ENCODE measurements at places on chromosomes 2 and 18.

- no peak for DNase-seq
These were observed 785.8 kb downstream of the RNF144A start for GRCh38 chr2:7703048-7703447.

DNA sequence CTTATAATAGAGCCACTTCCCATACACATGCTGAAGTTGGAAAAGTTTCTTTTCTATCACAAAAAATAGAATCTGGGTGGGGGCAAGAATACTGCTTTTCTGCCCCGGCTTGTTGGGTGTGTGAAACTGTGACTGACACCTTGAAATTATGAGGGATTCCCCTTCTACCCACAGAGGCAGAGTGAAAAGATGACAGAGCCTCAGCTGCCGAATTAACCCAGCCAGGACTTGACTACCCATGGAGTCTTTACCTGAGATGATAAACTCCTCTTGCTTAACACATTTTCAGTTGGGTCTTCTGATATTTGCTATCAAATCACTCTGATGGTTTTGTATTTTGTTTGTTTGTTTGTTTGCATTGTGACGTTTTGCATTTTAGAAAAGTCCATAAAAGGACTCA is 66.0 kb upstream of the PMAIP1 start:
- DNase-seq, result peak; percentile 48

GRCh38 chr18:10207682-10208345 is 246.6 kb upstream of the APCDD1 start:
- DNase-seq, result no peak

DNA sequence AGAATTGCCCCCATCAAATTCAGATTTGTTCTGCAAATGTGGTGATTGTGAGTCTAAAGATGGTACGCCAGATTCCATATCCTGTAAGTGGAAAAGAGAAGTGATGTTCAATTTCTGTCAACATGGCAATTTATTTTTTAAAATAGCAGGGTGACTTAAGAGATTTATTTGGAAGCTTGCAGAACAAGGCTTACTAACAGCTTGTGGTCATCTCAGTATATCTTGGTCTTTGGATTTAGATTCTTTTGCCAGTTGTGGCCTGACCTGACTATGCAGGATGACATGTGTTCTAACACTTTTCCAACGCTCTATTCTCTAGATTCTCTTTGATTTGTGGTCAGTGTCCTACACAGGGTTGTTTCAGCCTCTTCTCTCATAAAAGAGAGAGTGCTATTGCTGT is 74.4 kb downstream of the MAP3K20 start:
- no peak for DNase-seq

DNA sequence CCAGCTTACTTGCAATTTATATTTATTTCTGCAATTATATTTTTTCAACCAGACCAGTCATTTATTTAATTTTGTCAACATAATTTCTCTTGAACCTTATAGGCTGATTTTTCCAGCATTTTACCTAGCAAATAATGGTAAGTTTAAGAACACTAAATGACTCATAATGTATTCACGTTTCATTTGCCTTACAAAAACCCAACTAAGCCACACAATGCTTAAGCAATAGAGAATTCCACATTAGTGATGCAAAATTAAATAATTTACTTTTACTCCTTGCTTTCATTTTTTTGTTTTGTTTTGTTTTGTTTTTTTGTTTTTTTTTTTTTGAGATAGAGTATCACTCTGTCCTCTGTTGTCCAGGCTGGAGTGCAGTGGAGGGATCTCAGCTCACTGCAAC is 110.4 kb upstream of the VRK2 start:
- no peak for DNase-seq

DNA sequence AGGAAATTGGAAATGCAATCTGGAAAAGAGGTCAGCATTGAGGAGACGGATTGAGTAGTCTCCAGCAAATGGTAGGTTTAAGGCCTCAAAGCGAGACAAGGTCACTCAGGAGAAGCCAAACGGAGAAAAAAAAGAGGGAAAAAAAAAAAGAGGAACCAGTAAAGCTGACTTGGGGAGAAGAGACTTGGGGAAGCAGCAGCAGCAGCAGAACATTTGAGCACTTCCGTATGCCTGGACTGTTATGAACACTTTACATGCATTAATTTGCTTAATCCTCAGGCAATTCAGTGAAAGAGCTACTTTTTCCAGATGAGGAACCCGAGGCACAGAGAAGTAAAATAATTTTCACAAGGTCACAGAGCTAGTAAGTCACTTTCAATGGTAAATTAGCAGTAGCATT is 81.3 kb downstream of the OSBPL6 start:
- DNase-seq, result no peak

DNA sequence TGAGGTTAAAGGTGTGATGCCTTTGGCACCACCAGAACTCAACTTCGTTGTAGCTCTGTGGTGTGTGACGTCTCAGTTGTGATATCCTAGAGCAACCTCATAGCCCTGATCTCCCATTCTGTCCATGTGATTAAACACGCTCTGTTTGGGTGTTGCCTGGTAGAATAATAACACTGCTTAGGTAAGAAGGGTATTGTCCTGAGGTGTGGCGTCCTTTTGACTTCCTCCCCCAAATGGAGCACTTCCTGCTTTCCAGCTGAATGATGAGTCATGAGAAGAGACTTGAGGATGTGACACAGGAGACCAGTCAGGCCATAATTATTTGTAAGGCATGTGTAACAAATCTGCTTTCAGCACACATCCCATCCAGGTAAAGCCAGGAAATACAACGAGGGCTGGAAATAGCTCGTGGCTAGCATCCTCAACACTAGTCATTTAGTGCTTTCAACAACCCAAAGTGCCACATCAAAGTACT is 100.7 kb downstream of the RAPGEF4 start:
- no peak for DNase-seq

- DNase-seq, result no peak
These were observed 60.5 kb downstream of the RIT2 start for GRCh38 chr18:43054815-43055519.
